ENCODE measurements at places on chromosomes 2 and 18.

DNA sequence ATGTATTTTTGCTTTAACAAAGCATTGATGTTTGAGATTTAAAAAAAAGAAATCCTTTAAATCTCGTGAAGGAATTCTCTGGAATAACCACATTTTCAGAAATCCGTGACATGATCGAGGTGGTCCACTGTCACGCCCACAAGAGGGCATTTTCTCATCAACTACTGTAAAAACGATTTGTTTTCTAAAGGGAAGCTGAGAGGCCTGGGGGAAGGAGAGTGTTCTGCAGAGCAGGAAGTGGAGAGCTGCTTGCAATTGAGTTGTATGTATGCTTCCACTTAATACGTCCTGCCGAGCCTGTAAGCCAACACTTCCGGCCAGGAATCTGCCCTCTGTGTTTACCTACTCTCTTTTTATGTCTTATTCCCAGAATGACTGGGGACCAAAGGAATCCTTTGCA lies 19.4 kb downstream of the KLHL29 start:
- no peaks in the 10 kb centered on the region for H3K36me3 ChIP-seq
- no peak overlapping the region for H3K4me3 ChIP-seq
- H3K4me1 ChIP-seq, result no peaks in the 10 kb centered on the region
- DNase-seq, result peak; percentile 41
- no peaks in the 10 kb centered on the region for H3K27me3 ChIP-seq
- no peak overlapping the region for H3K27ac ChIP-seq

DNA sequence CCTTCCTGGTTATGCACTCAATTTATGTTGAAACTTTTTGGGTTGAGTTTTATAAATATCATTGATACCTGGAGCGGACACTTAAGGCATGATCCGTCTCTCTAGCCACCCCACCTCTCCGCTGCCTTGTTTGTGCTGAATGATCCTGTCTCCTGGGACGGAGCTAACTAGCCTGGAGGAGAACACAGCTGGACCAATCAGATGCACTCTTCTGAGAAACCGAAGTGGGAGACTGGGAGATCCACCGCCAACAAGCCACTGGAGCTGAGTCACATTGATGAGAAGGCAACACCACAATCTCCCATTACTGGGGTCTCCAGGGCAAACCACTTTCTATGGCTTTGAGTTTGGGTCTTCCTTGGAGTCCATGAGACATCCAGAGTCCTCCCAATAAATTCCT lies 29.3 kb downstream of the CYP26B1 start:
- H3K27me3 ChIP-seq, result no peaks in the 10 kb centered on the region
- no peak overlapping the region for H3K27ac ChIP-seq
- H3K36me3 ChIP-seq, result no peaks in the 10 kb centered on the region
- DNase-seq, result no peak

GRCh38 chr2:106366204-106366885 lies 101.9 kb downstream of the RGPD3 start:
- H3K4me3 ChIP-seq, result no peak overlapping the region
- H3K27ac ChIP-seq, result no peak overlapping the region
- no peaks in the 10 kb centered on the region for H3K27me3 ChIP-seq
- no peaks in the 10 kb centered on the region for H3K36me3 ChIP-seq
- H3K4me1 ChIP-seq, result no peaks in the 10 kb centered on the region

GRCh38 chr18:75496151-75496550 lies 68.6 kb upstream of the SMIM21 start:
- H3K4me1 ChIP-seq, result no peaks in the 10 kb centered on the region
- H3K36me3 ChIP-seq, result no peaks in the 10 kb centered on the region
- H3K27ac ChIP-seq, result no peak overlapping the region
- no peak for DNase-seq

DNA sequence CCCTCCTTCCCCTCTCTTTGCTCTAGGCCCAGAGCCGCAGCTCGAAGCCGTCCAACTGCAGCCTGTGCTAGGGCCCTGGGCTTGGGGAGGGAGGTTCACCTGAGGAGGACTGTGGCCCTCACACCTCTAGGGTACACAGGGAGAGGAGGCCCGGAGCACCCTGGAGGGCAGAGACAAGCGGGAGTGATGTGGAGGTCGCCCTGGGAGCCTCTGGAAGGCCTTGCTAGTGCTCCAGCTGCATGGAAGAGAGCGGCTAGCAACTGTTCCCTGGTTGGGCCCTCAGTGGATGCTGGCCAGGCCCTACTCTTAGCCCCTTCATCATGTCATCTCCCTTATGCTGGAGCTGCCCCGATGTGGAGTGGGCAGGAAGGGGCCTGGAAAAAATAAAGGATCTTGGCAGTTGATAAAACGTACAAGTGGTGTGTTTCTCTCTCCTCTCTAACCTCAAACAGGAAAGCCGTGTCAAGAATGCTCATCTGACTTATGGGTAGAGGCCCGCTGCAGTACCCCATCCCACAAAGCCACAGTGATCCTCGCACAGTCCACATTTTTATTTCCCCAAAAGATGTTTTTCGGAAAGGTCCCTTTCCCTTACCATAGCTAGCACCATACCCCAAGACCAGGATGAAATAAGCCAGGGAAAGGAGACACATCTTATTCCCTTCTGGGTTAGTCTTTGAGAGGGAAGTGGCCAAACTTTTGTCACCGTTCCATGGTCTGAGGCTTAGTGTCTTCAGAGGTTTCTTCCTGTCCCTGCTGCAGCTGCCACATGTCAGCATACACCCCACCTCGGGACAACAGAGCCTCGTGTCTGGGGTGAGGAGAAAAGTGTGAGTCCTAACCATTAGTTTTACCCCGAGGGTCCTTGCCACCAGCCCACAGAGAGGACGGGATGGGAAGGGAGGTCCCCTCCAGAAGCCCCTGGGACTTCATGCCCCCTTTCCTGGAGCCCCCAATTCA lies 2.9 kb downstream of the ZFAND2B start:
- peak overlapping the region; percentile 25 for H3K27ac ChIP-seq
- DNase-seq, result no peak
- peaks cover 26% of the 10 kb centered on the region for H3K36me3 ChIP-seq
- H3K27me3 ChIP-seq, result no peaks in the 10 kb centered on the region

Measured in naive thymus-derived CD4-positive, alpha-beta T cell (primary cell).